Activated naive CD4-positive, alpha-beta T cell (primary cell): ENCODE measurements at places on chromosomes 16 and 17.

DNA sequence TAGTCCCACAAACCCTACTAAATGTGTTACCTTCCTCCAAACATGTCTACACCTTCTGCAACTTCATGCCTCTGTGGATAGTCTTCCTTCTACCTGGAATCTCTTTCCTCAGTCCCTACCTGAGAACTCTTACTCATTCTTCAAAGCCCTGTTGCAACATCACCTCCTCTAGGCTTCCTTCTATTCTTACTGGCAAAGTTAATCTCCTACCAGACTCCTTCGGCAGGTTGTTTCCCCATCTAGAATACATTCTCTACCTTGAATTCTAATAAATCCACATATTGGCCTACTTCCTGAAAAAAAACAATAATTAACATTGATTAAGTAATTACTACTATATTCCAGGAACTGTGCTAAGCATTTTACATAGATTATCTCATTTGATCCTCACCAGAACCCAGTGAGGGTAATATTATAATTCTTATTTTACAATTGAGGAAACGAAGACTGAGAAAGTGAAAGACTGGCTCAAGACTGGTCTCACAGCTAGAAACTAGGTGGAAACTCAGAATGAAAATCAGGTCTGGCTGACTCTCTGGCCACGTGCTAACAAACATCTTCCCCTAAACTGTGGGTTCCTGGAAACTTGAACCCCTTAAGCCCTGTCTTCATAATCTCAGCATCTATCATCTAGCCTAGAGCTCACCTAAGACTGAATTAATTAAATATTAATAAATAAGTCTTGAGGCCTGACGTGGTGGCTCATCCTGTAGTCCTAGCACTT, 4.6 kb upstream of the STAT3 start:
- DNase-seq, result no peak

DNA sequence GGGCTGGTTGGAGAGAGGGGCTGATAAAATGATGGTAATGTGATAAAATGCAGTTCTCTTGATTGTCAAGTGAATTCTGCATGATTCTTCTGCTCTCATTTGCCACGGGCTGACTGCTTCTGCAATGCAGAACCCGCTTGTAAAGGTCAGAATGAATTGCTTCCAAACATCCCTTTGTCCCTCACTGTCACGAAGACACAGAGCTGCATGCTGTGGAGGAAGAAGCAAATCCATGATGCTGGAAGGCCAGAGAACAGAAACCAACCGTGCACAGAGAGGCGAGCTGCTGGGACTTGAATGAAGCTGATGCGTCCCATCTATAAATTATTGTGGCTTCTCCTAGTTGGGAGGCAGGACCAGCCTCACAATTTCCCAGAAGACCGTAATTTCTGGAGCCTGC, 171.6 kb downstream of the PRKCB start:
- DNase-seq, result no peak

DNA sequence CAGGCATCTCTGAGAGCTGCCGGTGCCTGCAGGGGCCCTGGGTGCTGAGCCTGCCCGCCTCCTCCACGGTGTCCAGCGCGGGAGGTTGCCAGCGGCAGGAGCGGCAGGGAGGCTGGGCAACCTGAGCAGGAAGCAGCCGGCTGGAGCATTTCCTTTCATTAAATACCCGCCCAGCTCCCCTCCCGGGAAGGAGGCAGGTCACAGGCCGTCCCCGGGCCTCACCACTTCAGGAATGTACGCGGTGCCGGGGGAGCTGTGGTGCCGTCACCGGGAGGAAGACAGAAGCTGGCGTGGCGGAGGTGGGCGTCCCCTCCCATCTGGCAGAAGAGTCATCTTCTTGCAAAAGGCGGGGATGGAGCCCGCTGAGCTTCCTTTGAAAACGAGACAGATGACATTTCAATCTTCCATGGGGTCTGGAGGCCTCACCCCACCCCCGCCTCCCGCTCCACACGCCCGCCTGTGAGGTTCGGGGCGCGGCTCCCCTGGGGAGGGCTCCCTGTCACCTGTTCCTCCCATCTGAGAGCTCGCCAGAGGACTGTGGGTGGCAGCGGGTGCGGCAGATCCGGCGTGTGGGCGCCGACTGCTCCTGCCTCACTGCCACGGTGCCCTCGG, 16.0 kb downstream of the SOX8 start:
- peak; percentile 41 for DNase-seq

DNA sequence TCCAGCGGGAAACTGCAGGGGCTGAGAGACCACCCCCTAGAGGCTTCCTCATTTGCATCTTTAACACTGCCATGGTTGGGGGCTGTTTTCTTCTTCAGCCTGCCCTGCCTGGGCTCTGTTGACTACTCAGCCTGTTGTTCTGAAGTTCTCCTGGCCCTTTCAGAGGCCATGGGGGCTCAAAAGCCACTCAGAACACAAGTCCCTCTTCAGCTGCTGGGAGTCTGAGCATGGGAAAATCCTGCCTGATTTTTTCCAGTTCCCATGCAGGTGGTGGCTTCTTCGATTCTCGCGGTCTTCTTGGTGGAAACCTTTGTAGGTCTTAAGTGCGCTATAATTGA, 36.3 kb downstream of the PLCG2 start:
- DNase-seq, result no peak

DNA sequence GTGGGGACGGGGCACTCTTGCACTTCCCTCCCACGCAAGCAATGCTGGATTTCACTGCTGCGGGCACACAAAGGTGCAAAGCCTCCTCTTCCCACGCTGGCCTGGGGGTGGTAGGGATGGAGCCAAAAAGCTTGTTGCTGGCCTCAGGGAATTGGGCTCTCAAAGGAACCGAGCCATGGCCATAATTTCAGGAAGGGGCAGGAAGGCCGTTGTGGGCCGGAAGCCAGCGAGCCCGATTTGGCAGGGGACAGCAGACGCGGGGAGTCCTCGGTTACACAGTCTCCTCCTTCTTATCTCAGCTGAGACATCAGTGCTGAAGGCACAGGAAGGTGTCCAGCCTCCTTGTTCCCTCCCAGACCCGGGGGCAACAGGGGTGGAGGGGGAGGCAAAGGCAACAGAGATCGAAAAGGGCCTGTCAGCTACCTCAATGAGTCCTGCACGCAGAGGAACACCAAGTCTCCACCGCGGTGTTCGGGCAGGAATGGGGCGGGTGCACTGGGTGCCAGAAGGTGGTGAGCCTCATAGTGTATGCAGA, 59.5 kb downstream of the SLFN11 start:
- no peak for DNase-seq

- DNase-seq, result no peak
These were observed 28.1 kb upstream of the PECAM1 start for GRCh38 chr17:64418506-64419339.

GRCh38 chr16:50671644-50672260, 9.4 kb downstream of the SNX20 start:
- DNase-seq, result no peak

DNA sequence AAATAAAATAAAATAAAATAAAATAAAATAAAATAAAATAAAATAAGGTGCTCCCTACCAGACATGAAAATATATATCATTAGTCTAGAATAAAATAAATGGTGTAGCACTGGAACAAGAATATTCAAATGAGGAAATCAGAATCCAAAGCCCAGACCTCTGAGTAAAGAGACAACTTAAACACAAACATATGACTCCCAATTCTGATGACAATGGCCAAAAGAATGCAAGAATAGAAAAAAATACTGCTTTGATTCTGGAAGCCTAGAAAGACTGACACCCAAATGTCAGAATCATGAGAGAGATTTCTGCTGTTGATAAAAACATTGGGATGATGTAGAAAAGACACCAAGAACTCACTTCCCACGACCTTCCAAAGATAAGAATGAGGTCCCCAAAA, 27.9 kb downstream of the MYOCD start:
- DNase-seq, result no peak

DNA sequence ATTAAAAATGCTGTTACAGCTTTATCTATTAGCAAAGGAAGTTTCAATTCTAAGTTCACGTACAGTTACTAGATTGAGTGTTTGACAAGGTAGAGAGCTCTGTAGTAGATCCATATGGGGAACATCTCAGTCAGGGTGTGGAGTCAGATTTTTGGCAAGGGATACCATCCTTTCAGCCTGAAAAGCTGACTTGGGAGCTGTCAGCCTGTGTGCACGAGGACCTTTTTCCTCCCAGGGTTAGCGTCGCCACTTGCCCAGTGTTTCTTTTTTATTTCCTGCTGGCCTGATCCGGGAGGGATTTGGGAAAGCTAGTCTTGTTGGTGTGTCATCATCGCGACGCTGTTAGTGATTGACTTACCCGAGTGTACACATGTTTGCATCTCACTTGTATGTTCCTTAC, 29.5 kb downstream of the WWOX start:
- no peak for DNase-seq
